ENCODE measurements at places on chromosomes 13 and 19.
A peak's percentile ranks its signal among the peaks of the same experiment; 100 is the strongest.

GRCh38 chr19:49339301-49340068 lies 4.3 kb downstream of the CD37 start:
- no peak for DNase-seq

- no peak for DNase-seq
Measured at GRCh38 chr19:43430142-43430710, 15.5 kb downstream of the TEX101 start.

- DNase-seq, result no peak
Measured at GRCh38 chr19:46755853-46756543, 9.7 kb upstream of the STRN4 start.

DNA sequence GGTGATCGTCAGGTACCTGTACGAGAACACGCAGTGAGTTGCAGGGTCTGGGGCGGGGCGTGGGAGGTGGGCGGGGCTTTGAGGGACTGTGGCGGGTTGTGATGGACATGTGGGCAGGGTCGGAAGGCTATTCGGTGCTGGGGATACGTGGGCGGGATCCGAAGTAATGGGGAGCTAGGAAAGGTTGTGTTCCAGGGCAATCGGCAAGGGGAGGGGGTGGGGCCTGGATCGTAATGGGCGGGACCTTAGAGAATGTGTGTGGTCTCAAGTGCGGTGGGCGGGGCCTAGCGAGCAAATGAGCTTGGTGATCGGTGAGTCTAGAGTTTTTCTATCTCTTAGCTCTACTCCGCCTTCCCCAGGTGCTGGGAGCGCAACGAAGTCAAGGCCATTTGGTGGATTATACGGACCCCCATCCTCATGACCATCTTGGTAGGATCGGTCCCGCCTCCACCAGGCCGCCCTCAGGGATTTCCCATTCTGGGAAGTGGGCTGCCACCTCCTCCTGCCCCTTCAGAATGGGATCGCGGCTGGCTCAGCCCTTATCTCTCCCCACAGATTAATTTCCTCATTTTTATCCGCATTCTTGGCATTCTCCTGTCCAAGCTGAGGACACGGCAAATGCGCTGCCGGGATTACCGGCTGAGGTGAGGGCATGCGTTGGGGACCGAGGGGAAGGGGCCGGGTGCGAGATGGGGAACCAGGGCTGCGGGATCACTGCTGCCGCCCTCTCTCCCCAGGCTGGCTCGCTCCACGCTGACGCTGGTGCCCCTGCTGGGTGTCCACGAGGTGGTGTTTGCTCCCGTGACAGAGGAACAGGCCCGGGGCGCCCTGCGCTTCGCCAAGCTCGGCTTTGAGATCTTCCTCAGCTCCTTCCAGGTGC lies 9.6 kb downstream of the GIPR start:
- peak; percentile 62 for DNase-seq

GRCh38 chr13:28607187-28607955 lies 51.6 kb upstream of the POMP start:
- no peak for DNase-seq

DNA sequence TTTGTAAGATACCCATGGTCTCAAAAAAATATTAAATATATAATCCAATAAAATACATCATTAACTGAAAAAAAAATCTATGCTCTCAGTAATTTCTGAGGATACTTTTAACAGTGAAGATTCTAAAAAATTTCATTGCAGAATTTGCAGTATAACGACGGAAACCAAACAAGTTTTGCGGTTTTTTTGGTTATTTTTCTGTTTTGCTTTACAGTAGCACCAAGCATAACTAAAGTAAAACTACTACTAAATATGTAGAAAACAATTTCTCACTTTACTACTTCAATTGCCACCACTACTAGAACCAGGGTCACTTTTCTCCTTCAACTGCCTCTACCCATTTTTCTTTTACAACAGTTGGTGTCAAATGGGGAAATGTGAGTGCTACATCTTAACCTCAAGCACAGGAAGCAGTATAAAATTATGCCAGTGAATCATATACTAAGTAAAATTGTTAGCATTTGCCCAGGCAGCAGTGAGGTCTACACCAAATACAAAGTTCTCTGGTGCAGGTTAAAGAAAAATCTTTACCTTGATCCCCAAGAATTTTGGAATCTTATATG lies 24.1 kb downstream of the MICU2 start:
- DNase-seq, result no peak

- DNase-seq, result no peak
Measured at GRCh38 chr13:36421447-36421846, 10.8 kb upstream of the CCNA1 start.

DNA sequence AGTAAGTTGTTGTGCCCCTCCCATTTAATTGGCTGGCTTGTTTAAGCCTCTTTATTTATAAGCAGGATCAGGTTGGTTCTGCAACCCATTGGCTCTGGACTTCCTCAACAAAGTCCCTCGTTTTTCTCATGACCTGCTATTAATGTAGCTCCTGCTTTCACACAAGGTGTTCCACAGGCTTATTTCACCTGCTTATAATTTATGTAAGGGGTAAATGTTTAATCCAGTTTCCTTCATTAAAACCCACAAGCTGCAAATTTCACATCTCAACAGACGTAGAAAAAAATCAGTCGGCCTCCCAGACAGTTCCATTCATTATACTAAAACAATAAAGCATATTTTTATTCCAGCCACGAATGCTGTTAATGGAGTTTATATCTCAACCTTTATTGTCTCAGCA lies 86.1 kb downstream of the TBC1D4 start:
- no peak for DNase-seq

GRCh38 chr13:75841905-75842304 lies 205.8 kb downstream of the LMO7 start:
- no peak for DNase-seq

DNA sequence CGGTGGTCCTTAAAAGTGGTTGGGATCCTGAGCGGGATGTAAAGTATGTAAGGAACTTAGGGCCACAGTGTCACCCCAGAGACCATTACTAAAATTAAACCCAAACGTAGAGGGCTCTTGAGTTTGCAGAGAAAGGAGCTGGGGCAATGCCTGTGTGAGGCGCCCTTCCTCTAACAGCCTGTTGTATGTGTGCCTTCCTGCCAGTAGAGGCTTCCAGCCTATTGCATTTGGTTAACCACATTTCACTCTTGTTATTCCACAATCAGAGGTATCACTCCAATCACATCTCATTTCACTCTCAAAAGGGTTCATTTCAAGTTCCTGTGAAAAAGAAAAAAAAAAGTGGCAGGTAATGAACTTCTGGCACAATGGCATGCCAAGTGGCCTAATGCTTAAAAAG lies 29.4 kb downstream of the DIAPH3 start:
- no peak for DNase-seq

- DNase-seq, result no peak
Measured at GRCh38 chr13:40446365-40446764, 220.1 kb downstream of the FOXO1 start.

DNA sequence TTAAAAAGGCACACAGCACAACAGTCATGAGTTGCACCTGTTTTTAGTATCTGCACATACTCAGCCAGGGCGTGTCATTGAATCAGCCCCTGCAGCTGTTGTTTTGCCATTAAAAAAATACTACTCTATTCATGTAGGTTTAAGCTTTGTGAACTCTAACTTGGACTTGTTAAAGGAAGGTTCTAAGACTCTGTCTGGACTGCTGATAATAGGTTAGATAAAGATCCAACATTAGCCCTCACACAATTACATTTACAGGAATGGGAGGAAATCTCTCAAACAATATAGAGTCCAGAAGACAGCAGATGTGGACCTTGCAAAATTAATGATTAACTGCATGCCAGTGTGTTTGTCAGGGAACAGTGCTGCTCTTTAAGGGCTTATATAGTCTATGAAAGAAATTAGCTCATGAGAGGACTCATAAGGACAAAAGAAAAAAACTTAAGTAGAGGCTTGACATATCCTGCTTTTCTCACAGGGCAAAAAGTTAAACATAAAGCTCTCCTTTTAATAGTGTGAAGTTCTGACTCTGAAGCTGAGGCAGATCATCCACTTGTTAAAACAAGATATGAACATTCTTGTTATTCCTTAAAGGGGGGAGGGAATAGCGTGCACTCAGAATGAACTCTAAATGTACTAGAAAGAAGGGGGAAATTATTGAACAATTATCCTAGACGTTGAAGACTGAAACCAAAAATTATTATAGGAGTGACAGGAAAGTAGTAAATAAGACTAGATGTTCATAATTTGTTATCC lies 243.6 kb downstream of the NDFIP2 start:
- no peak for DNase-seq

- DNase-seq, result no peak
Measured at GRCh38 chr13:84192125-84192524, 309.9 kb upstream of the SLITRK1 start.

DNA sequence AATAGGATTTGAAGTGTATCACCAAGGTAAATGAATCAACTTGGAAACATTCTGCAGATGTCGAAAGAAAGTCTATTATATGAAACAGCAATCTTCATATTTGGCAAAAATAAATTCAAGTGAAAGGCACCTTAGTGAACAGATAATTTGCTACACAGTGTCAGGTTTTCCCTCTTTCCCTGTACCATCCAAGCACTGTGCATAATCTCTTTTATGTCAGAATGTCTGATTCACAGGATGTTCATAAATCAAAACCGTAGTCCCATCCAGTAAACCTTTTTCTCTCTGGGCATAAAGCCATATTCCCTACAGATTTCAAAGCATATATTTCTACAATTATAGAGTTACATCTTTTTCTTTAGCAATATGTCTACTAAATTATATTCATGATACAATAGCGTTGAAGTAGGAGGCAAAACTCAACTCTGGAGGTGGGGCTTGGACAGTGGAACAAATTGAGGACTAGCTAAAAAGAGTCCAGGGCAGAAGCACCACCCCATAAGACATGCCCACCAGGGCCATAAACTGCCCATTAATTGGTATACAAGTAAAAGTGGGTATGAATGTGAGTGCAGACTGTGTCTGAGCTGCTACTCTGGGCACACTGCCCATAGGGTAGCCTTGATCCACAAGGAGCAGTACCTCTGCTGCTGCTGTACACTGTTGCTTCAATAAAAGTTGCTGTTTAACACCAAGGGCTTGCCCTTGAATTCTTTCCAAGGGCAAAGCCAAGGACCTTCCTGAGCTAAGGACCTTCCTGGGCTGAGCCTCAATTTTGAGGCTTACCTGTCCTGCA lies 72.1 kb upstream of the MYCBP2 start:
- no peak for DNase-seq

DNA sequence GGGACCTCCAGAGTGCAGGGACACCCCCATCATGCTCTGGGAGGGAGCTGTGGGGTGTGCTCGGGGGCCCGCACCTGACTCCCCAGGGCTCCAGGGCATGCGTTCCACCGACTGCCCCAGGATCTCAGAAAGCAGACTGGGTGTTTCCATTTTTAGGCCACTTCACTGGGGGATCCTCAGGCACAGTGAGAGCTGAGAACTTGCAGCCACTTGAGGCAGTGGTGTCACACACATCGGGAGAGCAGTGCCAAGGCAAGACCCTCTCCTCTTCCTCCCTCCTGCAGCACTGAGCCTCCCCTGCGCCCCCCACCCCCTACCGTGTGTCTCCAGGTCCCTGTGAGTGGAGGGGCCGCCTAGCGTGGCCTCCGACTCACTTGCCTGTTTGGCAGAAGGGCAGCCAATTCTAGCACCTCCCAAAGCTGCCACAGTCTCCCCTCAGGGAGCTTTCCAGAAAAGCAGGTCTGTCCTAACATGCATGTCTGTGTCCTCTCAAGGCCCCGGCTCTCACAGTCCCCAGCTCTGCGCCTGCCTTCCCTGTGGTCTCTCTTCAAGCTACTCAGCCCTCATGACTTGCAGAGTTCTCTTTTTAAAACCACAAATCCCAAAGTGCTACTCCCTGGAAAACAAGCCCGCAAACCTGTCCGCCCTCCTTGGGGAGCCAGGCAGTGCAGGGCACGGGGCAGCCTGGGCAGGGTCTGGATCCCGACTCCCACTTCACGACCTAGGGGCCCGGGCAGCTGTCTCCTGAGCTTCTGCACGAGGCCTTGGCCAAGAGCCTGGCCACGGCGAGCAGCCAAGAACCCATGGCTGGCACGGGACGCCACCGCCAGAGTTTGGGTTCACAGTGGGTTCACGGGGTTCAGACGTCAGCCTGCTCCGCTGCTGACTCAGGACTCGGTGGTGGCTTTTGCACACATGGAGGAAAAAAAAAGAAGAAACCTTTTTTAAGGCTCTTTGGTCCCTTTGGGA lies 94.1 kb downstream of the STK24 start:
- DNase-seq, result peak; percentile 86

DNA sequence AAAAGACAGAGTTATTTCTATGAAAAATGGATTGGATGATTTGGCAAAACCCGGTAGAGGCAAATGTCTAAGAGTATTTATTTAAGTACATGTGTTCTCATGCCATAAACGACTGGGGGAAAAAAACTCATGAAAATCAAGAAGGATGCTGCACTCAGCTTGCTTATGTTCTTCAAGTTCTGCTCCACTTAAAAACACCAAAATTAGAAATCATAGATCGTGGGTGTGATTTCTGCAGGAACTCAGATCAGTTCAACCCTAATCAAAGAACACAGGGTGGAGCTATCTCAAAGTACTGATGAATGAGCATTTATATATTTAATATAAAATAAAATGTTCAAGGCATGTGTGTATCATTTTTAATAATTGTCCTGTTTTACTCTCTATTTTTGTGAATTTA lies 103.8 kb downstream of the FGF14 start:
- DNase-seq, result no peak

DNA sequence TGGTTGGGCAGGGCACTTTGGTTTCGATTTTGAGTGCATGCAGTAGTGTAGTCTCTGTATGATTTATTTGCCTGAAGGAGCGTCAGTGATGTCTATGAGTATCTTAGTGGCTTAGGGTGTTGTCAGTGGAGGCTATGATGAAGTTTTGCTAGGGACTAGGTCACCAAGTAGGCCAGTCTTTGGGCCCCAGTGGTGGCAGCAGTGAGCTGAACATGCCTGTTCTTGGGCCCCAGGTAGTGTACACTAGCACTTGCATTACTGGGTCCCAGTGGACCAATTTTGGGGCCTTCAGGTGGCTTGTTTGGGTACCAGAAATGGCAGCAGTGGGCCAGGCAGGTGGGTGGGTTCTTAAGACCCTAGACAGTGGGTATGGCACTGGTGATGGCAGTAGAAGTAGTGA lies 598.7 kb upstream of the SPRY2 start:
- no peak for DNase-seq

DNA sequence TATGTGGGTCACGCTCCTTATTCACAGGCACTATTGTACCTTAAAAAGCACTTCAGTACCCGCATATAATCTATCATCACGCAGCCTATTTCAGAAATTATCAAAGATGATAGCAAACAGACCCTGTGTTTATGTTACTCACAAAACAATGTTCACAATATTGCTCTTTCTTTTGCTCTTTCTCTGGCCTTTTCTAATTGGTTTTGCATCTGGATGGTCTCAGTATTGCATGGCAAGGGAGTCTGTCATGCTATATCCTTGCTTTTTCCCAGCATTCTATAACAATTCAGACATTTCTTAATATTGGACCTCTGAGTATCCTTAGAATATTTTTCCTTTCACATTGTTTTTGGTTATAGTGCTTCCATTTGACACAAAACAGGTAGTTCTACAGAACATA lies 541.8 kb upstream of the KLF12 start:
- DNase-seq, result no peak

GRCh38 chr13:75302071-75302698 lies 179.8 kb downstream of the TBC1D4 start:
- no peak for DNase-seq

- no peak for DNase-seq
Measured at GRCh38 chr19:40369797-40370196, 20.2 kb downstream of the HIPK4 start.

- peak; percentile 97 for DNase-seq
Measured at GRCh38 chr19:49487277-49488045, at the start of gene RPL13A. RPL13A (plus strand) TSS chr19:49487608; CDS start chr19:49487630, 22 bp downstream.

- DNase-seq, result no peak
Measured at GRCh38 chr13:72258340-72258981, 391.5 kb upstream of the DACH1 start.

- DNase-seq, result no peak
Measured at GRCh38 chr19:34120846-34121639, 51.3 kb upstream of the LSM14A start.

Data from DMS79 treated with DMSO at 0.1 percent for 48 hours (cell line).